RKO (cell line): ENCODE measurements at places on chromosomes 2 and 18.

DNA sequence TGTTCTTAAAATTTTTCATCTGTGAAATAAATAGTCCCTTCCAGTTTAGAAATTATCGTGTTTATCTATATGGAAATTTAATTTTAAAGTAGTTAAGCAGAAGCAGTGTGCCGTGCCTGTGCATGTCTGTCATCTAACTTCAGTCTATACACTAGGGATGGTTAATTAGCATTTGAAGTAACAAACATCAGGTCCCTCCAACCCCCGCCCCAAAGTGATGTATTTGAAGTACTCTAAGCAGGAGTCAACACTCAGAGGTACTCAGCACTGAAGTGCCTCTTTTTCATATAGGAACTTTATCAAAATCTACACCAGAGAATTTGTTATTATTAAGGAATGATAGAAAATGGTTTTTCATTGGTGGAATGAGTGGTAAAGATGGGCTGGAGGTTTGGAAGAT, 33.0 kb downstream of the LANCL1 start:
- DNase-seq, result no peak

DNA sequence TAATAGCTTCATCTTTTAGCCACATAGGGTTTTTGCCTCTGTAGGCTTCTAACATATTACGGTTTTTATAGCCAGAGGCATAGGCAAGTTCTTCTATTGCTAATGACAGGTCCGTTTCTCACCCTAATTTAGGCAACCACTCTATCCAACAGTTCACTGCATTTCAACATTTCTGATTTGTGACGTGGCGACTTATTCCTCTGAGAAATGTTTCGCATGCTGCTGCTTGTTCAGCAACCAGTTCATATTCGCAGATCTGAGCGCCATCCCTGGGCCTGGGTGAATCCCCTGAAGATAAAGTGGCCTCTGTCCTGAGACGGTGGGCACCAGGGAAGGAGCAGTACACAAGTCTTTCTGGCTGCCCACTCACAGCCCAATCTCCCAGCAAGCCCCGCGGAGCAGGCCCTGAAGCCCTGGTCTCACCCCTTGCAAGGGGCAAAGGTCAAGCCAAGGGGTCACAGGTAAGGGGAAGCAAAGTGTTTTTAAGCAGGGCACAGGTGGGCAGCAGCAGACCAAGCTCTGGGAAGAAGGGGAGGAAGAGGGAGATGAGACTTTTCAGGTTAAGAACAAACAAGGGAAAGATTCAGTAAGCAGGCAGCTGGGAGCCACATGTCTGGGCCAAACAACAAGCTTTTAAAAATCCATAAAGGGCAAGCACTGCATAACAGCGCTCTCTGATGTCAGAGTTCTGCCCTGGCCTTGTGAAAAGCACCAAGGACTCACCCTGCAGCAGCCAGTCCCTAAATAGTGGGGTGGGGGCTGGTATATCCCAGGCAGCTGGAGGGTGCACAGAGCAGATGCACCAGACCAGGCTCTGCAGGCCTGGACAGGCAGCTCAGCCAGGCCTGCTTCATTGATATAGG, 10.8 kb upstream of the COX7A2L start:
- DNase-seq, result no peak

GRCh38 chr2:40432921-40433483, 18.9 kb downstream of the SLC8A1 start:
- DNase-seq, result no peak

GRCh38 chr2:232588680-232589585, 38.4 kb downstream of the EIF4E2 start:
- no peak for DNase-seq

DNA sequence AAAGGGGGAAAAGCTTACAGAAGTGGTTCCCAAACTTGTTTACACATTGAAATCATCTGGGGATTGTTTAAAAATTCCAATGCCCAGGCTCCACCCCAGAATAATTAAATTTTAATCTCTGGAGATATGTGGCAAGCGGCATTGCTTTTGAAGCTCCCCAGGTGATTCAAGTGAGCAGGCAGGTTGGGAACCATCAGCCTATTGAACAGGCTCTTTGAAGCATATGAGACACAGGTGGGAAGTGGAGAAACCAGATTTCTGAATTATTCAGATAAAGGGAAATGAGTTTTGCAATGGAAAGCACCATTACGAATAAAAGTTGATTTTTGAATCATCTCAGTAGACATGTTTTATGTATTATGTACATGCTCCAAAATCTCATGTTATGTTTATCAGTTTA, 57.6 kb upstream of the NOSTRIN start:
- no peak for DNase-seq

DNA sequence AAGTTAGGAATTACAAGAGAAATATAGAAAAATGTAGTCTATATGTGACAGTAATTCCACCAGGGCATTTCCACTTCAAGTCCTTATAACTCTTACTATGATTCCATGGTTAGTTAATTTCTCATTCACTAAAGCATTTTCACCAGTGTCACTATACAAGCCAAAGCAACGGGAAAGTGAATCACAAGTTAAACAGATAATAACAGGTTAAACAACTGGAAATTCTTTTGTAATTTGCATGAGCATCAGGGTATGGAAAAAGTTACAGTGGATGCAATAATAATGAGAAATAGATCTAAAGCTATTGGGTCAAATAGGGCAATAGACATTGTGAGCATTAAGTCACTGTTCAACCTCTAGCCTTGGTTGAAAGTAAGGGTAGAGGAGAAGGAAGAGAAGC, 88.9 kb upstream of the ST6GAL2 start:
- no peak for DNase-seq

DNA sequence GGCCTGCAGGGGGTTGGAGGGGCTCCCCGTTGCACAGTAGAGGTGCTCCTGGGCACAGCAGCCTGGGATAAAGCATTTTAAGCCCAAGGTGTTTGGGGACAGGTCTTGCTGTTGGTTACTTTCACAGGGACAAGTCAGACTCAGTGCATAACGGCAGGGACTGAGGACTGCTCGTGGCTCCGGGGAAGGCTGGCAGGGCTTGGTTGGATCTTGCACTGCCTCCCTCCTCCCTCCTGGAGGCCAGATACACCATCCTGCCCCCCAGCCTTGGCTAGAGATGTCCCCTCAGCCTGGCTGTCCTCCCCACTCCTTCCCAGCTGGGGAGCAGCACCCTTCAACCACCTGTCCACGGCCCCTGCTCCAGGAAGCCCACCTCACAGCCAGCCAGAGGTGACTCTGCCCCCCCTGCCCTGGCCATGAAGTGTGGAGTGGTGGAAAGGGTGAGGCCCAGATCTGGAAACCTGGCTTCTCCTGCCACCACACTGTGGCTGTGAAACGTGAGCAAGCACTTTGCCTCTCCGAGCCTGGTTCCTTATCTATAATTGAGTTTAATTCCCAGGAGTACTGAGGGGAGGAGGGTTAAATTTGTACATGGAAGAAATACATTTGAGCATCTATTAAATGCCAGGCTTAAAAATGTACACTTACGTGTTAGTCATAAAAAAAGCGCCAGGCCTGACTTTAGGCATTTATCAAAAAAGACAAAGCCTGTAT, 67.1 kb upstream of the TAF1B start:
- no peak for DNase-seq

DNA sequence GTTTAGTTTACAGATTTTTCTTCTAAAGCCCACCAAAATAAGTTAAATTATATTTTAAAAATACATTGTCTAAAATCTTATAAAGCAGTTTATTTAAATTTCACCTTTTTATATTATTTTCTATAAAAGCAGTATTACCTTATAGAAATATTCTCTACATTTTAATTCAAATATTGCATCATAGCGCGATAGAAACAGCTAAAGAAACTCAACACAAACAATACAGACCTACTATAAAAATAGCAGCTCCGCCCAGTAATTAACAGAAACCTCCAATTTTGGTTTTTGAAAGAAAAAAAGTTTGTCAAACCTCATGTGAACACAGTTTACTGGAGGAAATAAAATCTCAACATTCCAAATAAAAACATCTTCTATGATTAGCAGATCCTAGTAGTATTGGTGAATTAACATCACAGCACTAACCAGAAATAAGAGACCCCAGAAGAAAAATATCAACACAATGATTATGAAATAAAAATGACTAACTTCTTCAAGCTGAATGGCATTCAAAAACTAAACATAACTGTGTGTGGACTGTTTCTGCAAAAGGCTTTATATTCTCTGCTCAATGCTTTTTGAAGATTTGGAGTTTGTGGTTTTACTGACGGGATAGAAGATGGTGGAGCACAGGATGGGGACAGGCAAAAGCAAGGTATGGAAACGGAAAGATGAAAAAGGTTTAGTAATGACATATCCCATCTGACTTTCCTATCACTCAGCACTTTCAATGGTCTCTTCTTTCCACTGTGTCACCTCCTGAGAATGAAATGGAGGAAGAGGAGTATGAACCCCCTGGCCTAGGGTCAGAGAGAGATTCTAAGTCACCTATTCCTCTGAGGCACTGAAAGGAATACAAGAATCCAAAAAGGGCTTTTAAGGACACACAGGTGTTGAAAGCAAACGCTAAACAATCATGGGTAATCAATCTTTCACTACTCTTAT, 17.5 kb downstream of the MAP4K3 start:
- DNase-seq, result no peak

GRCh38 chr18:25876330-25876948, 214.0 kb downstream of the SS18 start:
- DNase-seq, result no peak

DNA sequence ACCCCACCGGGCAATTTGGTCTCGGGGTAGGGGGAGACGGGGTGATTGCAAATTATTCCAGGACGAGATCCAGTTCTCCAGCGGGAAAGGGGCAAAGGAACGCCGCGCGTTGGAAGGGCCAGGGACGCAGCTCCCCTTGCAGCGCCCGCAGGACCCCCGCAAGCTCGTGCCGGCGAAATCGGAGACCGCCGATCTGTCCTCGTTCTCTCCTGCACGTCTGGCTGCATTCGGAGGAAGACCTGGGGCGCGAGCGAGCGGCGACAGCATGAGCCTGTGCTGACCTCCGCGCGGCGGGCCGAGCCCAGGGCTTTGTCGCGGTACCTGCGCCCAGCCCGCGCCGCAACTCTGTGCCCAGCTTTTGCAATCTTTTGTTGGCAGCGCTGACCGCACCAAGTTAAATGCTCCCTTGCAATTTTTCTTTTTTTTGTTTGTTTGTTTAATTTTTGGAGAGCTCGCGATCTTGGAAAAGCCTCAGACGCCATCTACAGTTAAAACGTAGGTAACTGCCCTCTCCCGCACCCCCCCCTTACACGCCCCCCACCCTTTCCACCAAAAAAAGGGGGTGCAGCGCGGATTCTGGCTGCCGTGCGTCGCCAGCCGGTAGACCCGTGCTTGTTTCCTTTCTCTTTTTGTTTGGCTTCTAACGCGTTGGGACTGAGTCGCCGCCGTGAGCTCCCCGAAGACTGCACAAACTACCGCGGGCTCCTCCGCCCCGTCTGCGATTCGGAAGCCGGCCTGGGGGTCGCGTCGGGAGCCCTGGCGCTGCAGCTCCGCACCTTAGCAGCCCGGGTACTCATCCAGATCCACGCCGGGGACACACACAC, 667 bp downstream of the TRIB2 start:
- DNase-seq, result peak; percentile 45

DNA sequence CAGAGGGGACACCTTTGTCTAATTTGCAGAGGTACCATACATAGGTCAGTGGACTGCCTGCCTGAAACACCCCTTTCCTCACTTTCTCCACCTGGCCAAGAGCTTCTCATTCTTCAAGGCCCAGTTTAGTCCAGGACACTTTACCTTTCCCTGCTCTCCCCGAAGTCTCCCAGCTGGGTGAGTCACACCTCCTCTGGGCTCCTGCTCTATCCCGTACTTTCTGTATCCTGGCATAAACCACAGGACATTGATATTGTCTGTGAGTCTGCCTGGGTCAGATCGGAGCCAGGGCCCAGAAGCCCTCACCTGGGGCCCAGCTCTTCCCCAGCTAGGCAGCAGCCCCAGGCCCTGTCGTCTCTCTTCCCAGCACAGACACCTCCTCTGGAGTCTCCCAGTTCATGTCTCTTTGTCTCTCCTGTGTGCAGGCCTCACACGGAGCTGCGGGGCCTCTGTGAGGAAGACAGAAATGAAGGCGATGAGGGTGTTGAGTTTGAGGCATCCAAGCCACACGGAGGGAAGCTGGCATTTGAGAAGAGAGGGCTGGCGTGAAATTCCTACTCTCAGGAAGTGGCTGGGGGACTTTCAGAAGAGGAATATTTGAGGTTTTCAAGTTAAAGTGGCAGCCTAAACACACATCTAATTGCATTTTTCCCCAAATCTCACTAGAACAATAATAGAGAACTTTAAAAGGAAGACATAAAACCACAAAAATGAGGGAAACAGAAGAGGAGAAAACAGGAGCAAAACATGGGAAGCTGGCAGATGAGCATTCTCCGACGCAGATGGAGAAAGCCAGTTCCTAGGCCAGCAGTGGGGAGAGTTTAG, 79.6 kb upstream of the LAPTM4A start:
- no peak for DNase-seq

DNA sequence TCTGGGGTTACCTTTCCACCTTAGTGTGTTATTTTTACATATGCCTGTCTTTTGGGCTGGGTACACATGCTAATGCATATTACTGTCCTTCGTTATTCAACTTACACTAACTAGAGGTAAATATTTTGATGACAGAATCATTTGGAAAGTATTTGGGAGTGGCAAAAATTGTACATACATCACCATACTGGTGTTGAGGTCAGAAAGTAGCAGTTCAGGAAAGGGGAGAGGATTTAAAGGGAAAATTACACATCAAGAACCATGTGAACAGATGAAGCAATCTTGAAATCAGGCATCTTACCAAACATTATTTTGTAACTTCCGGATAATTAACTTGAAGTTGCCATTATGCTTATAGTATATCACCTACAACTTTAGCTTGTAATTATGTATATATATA, 379.7 kb downstream of the RND3 start:
- DNase-seq, result no peak

- DNase-seq, result no peak
These were observed 10.0 kb downstream of the RNF144A start for GRCh38 chr2:6927186-6927585.
